ENCODE measurements at places on chromosomes 13 and 19. TPM values are rescaled to one million over a fixed set of nuclear protein-coding genes. Genes with fewer than 3 reads are reported as not detected.

- peak; percentile 80 for DNase-seq
Measured at GRCh38 chr19:47391510-47392223, 27.7 kb downstream of the MEIS3 start.

DNA sequence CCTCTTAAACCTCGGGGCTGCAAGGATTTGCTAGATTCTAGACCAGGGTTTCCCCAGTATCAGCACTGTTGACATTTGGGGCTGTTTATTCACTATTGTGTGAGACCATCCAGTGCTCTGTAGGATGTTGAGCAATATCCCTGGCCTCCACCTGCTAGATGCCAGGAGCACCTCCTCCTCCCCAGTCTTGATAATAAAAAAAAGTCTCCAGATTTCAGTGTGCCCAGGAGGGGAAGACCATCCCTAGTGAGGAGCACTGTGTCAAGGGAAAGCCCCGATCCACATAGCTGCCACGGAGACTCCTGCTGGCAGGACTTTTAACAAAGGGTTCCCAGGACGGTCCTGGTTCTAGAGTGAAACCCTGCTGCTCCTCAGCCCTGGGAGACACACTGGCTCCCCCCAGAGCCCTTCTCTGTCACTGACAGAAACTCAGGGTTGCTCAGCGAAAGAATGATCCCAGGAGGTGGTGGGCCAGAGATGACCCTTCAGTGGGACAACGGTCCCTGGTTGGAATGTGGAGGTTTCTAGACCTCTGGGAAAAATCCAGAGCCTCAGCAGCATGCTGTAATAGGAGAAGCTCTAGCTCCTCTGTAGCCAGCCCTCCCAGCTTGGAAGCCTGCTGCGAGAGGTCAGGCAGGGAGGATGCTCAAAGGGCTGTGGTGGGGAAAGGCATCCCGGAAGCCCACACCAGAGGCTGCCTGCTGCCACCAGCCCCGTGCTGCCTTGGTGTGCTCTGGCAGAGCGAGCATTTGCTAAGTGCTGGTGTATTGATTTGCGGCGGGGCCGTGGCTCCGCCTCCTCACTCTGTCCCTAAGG, 20.3 kb downstream of the LYL1 start:
- peak; percentile 63 for DNase-seq

DNA sequence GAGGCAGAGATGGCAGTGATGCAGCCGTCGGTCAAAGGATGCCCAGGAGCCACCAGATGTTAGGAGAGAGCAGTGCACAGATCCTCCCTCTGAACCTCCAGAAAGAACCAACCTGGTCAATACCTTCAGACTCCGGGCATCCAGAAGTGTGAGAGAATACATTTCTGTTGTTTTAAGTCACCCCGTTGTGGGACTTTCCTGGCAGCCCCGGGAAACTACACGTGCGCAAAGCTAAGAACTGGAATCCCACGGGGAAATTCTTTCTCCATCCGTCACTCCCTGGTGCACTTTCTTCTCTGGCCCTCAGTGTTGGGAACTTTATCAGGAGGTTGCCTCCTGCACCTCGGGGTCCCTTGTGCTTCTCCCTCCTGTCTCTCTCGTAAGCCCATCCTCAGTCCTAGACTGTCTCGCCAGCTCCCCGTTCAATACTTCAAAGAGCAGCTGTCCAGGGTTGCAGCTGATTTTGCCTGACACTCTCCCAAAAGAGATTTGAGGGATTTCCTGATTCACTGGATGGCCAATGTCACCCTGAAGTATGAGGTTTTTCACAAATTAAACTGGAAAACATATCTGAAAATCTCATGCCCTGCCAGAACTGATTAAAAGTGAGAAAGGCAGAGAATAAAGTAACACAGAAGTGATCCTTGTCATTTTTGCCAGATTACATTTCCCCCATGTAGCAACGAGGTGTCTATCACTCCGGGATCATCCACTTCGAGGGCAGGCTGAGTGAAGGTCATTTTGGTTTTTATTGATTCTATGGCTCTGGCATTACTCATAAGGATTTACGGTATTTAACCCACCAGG, 136.8 kb downstream of the DCT start:
- DNase-seq, result no peak

GRCh38 chr19:14775869-14776586, 2.3 kb downstream of the ADGRE2 start:
- no peak for DNase-seq

GRCh38 chr19:38596057-38596981, 21.4 kb downstream of the MAP4K1 start:
- no peak for DNase-seq

CNN2 gene
- total RNA-seq, result 101 TPM

PGLYRP1 gene
- total RNA-seq, result not detected

INAFM1 gene
- 2.3 TPM for total RNA-seq
